Activated naive CD4-positive, alpha-beta T cell treated with anti-CD3 and anti-CD28 coated beads for 36 hours (primary cell): ENCODE measurements at places on chromosomes 5 and 9. TPM values are rescaled to one million over a fixed set of nuclear protein-coding genes. Genes with fewer than 3 reads are reported as not detected.

The CTXN3 gene
- total RNA-seq = not detected

The TMEM232 gene
- 0.86 TPM for total RNA-seq

The PSAT1 gene
- 240 TPM for total RNA-seq

The LURAP1L gene
- not detected for total RNA-seq

The SIT1 gene
- total RNA-seq = 45.4 TPM

The ZNF454 gene
- not detected for total RNA-seq

DNA sequence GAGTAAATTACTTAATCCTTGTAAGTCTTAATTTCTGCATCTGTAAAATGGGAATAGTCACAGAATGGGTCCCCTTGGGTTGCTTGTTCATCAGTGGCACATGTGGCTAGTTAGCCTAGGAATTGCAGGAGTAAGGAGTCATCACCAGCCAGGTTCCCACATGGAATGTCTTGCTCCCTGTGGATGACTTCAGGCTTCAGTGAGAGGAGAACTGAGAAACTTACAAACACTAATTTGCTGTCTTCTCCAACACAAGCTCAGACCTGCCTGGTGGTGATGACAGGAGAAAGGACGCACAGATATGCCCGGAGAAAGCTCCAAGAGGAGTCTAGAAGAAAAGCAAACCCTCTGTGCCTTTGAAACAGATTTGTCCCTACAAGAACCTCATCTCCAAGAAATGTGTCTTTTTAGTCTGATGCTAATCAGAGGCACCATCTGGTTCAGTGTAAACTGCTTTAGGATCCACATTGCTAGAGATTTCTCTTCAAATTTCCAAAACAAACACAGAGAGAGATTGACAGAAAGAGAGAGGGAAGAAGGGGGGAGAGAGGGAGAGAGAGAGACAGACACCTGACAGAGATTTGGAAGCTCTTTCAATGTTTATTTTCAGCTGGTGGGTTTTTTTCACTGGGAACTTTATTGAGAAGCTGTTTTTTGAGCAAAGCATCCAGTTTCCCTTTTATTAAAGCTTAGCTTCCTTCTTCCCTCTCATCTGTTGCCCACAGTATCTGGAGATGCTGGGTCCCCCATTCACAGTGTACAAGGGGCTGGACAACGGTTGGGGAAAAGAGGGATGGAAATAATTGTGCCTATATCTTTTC is 128.3 kb downstream of the DOCK2 start:
- DNase-seq = no peak

DNA sequence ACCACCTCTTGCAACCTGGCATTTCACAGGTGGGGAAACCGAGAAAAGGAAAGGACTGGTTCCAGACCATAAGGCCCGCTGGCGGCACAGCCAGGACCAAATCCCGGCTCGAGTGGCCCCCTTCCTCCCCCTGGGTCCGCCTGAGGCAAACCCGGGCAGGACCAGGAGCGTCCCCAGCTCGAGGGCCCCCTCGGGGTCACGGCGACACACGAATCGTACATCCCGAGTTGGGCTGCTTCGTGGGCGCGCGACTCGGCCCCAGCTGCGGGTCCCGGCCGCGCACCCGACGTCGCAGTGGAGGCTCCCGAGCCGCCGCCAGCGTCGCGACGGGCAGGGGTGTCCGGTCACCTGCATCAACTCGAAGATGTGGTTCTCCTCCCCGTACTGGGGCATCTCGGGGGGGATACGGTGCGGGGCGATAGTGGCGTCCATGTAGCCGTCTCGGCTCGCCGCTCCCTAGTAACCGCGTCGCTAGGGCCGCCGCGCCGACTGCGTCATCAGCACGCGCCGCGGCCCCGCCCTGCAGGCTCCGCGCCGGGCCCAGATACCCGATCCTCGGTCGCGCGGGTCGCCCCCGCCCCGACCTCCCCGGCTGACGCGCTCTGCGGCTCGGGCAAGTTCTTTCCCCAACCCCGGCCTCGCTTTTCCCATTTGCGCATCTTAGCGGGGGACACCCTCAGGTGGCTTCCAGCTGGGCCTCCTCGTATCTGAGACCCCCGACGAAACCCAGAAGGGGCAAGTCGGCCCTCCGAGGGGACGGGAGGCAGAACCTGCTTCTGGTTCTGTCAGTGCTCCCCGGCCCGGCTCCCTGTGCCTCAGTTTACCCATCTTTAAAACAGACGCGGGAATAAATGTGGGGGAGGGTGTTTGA is at the start of gene AK8:
AK8 (minus strand) TSS at position 461 of the 871 bp plus-strand sequence; CDS start at position 432, 29 bp downstream.
- DNase-seq = peak; percentile 71

DNA sequence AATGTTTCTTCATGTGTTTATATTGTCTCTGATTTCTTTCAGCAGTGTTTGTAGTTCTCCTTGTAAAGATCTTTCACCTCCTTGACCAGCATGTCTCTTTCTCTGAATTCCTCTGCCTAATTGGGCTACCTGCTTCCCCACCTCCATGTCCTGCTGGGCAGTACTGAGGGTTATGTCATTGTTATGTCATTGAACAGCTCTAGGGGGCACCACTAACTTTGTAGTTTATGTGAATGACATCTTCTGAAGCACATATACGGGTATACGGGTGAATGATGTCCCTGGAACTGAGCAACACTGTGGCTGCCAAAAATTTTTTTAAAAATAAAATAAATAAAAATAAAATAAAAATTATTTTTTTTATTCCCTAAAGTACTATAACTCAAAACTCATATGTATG is 16.9 kb upstream of the SNCAIP start:
- DNase-seq = no peak

GRCh38 chr5:170756691-170757090 is 26.8 kb upstream of the GABRP start:
- no peak for DNase-seq

GRCh38 chr5:114469372-114469771 is 107.5 kb downstream of the KCNN2 start:
- DNase-seq = no peak

- no peak for DNase-seq
Measured at GRCh38 chr5:142433526-142434321, 108.9 kb upstream of the SPRY4 start.

DNA sequence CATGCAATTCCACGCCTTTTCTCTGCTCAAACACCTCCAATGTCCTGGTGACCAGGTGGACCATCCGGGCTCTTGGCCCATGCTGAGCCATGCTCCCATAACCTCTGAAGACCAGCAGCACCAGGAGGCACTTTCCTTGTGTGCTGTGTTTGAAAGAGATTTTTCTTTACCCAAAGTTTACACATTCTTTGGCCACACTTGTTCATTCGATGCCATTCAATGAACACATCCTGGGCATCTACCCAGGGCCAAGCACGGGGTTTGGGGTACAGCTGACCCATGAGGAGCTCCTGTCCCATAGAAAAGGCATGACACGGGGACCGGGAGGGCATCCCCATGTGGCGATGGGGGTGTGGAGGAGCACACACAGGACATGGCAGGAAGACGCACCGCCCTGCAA is 77.1 kb upstream of the IRX1 start:
- no peak for DNase-seq

GRCh38 chr5:170263906-170264305 is 31.1 kb downstream of the C5orf58 start:
- DNase-seq = no peak

DNA sequence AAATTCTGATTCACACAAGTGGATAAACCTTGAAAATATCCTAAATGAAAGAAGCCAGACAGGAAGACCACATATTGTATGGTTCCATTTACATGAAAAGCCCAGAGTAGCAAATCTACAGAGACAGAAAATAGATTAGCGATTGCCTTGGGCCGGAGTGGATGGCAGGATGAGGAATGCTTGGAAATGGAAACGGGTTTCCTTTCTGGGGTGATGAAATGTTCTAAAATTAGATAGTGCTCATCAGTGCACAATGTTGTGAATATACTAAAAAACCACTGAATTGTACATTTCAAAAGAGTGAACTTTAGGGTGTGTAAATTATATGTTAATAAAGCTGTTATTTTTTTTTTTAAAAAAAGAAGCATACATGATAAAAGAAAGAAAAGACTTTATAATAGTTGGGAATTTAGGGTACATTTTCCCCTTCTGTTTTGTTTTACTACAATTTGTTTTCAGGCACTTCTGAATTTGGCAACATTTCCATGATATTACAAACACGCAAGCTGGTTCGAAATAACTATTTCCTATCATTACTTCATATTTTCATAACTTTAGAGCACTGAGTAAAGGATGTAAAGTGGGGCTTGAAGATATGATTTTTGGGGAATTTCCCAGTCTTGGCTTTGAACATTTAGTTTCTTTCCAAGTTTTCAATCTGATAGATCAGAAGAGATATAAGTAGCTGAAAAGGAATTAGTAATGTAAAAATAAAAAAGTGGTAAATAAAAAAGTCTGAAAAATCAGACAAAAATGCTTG is 23.9 kb downstream of the SLC35A4 start:
- no peak for DNase-seq

- no peak for DNase-seq
Measured at GRCh38 chr5:129395247-129395646, 64.9 kb upstream of the ADAMTS19 start.

GRCh38 chr5:127757576-127757975 is 54.4 kb downstream of the CCDC192 start:
- DNase-seq = peak; percentile 42
